ENCODE measurements at places on chromosomes 3 and 15.

GRCh38 chr15:36301947-36302346, 277.5 kb upstream of the CDIN1 start:
- no peak for DNase-seq

- DNase-seq, result peak; percentile 15
These were observed 419.2 kb downstream of the OCA2 start for GRCh38 chr15:27679731-27680471.

GRCh38 chr3:120147072-120147871, 53.0 kb upstream of the GSK3B start:
- DNase-seq, result no peak

DNA sequence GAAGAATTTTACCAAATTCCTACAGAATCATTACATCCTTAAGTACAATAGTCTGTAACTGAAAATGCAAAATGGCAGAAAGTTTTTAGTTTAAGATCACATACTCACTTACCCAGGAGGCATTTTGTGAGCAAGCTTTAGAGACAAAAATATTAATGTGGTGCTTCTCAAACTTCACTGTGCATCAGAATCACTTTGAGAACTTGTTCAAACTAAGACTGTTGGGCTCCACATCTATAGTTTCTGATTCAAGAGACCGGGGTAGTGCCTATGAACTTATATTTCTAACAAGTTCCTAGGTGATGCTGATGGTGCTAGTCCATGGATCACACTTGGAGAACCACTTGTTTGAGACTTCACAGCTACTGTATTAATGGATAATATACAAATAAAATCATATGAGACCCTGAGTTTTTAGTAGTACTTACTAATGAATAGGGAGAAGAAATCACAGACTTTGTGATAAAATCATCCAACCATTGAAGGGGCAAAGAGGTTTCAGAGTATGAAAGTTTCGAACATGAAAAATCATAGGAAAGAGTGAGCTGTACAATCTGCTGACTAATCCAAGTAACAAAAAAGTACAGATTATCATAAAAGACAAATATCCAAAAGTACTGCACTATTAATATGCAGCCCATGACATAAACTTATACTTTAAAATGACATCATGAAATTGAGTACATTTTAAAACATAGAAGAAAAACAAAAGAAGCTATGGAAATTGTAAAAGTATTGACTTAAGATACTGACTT, 110.3 kb downstream of the ADAM10 start:
- no peak for DNase-seq

GRCh38 chr3:6229778-6230410, 631.0 kb upstream of the GRM7 start:
- no peak for DNase-seq
